NCI-H774 (cell line): ENCODE measurements at places on chromosomes 16 and 17.

- no peak for DNase-seq
These were observed 15.8 kb downstream of the WDR45B start for GRCh38 chr17:82632451-82632850.

GRCh38 chr16:87166934-87167333, 150.3 kb downstream of the C16orf95 start:
- no peak for DNase-seq

- no peak for DNase-seq
These were observed 35.7 kb downstream of the IKZF3 start for GRCh38 chr17:39828443-39828842.

- DNase-seq = no peak
These were observed 10.9 kb downstream of the ACLY start for GRCh38 chr17:41907633-41908539.

GRCh38 chr16:55756963-55757362, 75.9 kb downstream of the CES1 start:
- DNase-seq = no peak

DNA sequence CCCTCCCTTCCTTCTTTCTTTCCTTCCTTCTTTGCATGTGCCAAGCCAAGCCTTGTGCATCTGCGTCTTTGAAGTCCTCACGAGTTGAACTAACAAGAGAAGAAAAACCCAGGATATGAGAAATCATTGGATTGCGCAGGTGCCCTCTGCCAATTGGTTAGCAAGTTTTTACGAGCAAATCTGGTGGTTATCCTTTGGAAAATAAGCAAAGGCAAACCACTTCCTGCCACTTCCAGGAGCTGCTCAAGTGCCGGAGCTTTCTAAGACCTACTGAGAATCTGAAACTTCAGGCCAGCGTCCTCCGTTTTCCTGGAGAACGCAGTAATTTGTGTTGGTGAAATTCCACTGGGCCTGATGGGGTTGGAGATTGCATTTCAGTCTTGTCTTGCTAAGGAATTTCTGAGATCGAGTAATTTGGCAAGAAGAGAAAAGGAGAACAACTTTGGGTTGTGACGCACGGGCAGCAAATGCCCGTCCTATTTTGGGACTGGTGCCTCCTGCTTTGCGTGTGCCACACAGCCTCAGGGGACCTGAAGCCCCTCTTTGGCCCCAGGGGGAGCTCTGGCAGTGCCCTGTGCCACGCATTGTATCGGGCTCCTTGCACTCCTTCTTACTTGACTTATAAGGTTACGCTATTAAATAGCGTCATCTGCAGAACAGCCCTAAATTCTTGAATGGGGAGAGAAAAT, 56.4 kb downstream of the CMIP start:
- DNase-seq = no peak

- DNase-seq = no peak
These were observed 145.6 kb downstream of the TMEM132E start for GRCh38 chr17:34725008-34725407.
